Activated naive CD4-positive, alpha-beta T cell treated with anti-CD3 and anti-CD28 coated beads, Interleukin-2, amount 50 U/mL, for 72 hours (primary cell): ENCODE measurements at places on chromosomes 13 and 19. TPM values are rescaled to one million over a fixed set of nuclear protein-coding genes. Genes with fewer than 3 reads are reported as not detected.

- no peak for DNase-seq
These were observed 10.6 kb upstream of the ZNF460 start for GRCh38 chr19:57269515-57270250.

DNA sequence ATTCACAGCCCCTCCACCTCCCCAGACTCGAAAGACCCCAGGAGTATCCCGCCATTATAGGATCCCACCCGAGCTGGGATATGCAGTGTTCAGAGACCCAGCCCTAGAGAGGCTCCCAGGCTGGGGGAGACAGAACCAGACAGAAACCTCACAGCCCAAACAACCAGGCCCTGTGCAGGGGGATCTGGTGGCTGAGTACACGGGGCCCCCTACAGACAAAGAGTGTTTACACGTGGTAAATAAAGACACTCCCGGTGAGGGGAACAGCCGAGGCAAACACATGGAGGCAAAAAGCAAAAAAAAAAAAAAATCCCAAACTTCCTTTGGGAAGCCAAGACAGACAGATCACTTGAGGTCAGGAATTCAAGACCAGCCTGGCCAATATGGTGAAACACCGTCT is 25.1 kb downstream of the TINCR start:
- no peak for DNase-seq

GRCh38 chr13:33828431-33829129 is 10.6 kb downstream of the RFC3 start:
- no peak for DNase-seq

Gene TSSK6
- 5.5 TPM for total RNA-seq
